ENCODE measurements at places on chromosomes 11 and 22.

- DNase-seq = peak; percentile 9
These were observed 340.7 kb downstream of the LARGE1 start for GRCh38 chr22:33579448-33580093.

GRCh38 chr22:18997925-18998315, 61.8 kb upstream of the PRODH start:
- no peak for DNase-seq

DNA sequence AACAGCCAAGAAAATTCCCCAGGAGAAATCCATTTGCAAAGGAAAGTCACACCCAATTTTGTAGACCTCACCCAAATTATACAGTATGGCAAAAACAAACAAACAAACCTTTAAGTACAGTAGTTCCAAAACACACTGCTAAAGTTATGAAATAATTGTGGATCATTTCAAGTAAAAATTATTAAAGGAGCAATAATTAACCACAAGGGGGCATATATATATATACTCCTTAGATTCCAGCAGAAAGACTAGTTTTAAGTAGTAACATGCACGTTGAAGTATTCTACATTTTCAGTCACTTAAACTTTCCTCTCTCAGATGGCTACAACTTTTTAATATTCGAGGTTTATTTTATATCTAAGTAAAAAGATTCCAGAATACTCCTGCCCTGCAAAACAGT, 26.8 kb downstream of the RNF141 start:
- no peak for DNase-seq

DNA sequence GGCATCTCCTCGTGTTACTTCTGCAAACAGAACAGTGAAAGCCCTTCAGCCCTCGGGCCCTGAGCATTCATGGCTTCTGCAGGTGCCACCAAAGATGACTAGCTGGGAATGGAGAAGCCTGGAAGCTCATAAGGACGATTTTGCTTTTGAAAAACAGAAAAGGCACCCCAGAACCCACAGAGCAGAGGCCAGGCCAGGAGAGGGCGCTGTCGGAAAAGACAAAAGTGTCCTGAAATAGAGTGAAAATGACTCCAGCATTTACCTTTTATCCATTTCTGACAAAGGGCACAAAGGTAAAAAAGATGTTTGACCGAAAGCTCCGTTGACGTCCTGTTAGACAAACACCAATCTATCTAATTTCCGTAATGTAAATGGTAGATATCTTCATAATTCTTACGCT, 37.6 kb downstream of the ZNF195 start:
- peak; percentile 48 for DNase-seq

DNA sequence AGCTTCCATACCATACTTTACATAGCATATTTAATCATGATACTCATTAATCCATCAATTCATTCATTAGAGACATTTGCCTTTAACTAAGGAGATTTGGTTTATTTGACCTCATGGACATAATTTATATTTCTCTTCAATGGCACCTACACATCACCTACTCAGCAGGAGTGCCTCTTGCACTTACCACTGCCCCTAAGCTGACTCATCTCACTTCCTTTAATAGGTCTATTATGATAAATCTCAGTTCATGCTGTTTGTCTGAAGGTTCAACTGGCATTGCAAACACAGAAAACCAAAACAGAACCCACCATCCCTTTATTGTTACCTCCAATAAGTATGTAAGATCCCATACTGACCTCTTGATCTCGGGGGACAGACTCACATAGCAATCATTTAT, 186.7 kb downstream of the LUZP2 start:
- DNase-seq = no peak

DNA sequence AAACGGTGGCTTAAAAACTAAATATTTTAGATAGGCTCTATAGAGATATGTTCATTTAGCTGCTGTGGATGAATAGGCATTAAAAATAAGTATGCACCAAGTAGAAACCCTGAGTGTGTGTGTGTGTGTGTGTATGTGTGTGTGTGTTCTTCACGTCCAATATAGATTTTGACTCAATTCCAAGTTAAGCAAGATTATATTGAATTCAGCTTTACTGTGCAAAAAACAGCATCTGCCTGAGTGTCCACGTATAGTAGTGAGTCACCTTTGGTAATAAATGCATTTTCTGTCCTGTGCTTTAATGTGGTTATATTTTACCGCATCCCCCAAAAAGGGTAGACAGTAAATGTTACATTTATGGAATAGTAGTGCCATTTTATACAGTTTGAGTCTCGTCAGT, 71.2 kb downstream of the PDHX start:
- no peak for DNase-seq

- DNase-seq = no peak
These were observed 44.9 kb upstream of the SLC25A18 start for GRCh38 chr22:17518406-17518805.
